ENCODE measurements at places on chromosomes 4 and X.

- no peak for DNase-seq
Measured at GRCh38 chr4:16729336-16729735, 169.1 kb downstream of the LDB2 start.

DNA sequence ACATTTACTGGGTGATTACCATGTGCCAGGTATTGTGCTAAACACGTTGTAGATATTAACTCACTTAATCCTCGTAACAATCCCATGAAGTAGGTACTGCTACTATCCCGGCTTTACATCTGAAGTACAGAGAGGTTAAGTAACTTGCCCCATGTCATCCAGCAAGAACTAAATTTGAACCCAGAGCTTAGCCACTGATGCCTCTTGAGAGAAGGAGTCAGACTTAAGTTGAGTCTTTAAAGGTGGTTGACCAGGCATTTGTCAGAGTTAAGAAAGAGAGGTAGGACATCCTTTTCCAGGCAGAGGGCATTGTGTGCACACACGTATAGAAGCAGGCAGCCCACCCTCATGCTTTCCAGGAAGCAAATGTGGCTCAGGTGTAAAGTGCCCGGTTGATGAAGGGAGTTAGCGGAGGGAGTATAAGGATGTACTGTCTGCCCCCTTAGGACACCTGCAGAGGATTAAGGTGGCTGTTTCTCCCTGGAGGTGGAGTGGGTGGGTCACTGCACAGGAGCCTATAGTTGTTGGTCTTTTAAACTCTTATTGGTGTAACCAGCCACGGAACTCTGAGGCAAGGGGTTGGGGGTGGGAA is 335 bp upstream of the CD38 start:
- no peak for DNase-seq

DNA sequence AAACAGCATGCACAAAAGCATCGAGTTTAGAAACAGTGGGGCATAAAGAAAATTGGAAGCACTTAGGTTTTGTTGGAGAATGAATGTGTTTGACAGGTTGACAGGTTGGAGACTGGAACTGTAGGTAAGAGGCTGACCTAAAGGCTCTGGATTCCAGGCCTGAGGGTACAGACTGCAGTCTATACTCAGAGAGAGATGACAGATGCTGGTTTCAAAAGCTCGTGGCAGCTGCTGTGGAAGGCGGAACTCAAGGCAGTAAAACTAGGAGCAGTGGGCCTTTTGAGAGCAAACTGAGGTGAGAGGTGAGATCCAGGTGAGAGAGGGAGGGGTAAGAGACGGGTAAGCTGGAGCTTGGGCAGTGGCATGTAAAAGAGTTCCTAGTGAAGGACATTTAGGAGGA is 415.2 kb downstream of the TRIML1 start:
- DNase-seq: no peak

GRCh38 chrX:133370696-133371275 is 44.5 kb downstream of the GPC4 start:
- DNase-seq: no peak

DNA sequence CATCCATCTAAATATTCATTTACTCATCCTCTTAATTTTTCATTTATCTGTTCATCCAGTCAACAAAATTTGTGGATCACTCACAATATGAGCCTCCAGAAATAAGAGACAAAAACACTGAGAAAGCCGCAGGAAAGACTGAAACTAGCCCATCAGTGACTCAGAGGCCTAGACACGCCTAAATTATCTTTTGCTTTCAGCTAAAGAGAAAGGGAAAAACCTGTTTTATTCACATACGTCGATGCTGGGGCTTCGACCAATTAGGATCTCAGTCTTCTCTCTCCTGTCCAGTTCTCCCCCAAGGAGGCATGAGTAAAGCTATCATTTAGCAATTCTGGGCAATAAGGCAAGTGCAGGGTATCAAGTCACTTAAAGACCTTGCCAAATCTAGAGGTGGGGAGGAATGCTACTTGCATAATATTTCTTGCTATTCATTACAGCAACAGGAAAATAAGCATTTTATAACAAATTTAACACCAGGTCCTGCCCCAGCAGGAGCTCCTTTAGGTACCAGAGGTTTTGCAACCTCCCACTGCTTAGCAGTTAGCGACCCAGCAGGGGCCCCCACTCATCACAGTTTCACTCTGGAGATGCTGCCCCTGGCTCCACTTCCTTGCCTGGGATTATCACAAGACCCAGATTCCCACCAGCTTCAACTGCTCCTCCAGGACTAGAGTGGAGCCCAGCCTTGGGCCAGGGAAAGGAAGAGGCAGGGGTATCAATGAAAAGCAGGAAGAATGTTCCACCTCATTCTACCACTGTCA is 30.1 kb upstream of the TMEM154 start:
- DNase-seq: no peak

- no peak for DNase-seq
Measured at GRCh38 chr4:106816496-106816895, 219.6 kb downstream of the DKK2 start.

DNA sequence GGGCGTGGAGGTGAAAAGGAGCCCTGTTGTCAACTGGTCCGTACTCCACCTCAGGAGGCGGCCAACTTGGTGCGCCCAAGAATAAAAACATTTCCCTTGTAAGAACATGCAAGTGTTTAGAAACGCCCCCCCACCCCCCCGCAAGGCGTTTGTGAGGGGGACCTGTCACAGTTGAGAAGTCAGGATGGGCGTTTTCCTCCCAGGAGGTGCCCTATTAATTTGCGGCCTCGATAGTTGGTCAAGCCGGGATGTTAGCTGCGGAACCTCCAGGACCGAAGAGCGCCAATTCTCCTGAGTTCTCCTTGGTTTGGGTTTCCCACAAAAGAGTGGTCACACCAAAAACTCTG is 651 bp upstream of the SAP30 start:
- DNase-seq: no peak

DNA sequence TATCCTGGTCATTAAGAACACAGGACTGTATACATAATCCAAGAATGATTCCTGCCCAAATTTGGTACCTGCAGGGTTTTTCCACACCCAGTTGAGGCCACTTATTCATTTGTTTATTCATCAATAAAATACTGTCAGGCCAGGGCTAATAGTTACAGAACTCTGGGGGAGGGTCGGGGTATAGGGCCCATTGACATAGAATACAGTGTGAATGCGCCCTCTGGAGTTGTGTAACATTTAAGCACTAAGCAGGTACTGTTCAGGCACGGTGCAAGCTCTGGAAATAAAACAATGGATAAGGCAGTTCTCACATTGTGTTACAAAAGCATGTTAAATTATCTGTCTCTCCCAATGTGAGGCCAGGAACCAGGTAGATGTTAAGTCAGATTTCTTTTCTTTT is 30.8 kb upstream of the LRBA start:
- DNase-seq: no peak

GRCh38 chr4:38805530-38806145 is 1.0 kb upstream of the TLR1 start:
- DNase-seq: no peak

- no peak for DNase-seq
Measured at GRCh38 chr4:134585972-134586371, 384.4 kb upstream of the PABPC4L start.

DNA sequence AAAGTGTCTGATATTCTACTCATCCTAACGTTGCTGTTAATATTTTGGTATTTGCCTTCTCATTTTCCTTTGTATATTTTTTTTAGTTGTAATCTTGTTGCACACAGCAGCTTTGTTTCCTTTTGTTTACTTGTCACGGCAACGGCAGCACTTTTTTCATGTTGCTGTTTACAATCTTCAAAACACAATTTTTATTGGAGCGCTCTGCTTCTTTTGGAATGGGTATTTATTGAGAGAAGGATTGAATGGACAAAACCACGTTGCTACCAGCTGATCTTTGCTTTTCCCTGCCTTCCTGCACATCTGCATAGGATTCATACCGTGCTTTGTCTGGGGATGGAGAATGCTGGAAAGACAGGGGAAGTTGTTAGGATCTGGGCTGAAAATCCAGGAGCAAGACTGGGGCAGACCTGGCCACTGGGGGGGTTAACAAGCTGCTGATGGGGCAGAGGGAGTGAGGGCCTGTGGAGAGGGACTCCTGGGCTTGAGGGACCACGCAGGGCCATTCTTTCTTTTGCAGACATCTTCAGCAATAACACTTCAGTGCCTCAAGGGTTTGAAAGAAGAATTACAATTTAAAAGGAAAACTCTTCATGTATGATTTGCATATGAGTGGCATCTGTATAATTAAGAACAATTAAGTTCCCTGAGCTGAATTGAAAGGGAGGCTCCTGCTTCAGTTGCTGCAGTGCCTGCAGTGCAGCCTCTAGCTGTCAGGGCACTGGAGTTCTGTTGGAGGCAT is 69.8 kb downstream of the TMEM131L start:
- DNase-seq: no peak
